ENCODE measurements at places on chromosomes 4 and X.

- peak; percentile 25 for DNase-seq
These were observed at the start of gene TMLHE for GRCh38 chrX:155612312-155613224. Gene TMLHE, minus strand, starts transcription at chrX:155612952. Its CDS starts 67,676 bp downstream, at chrX:155545276.

DNA sequence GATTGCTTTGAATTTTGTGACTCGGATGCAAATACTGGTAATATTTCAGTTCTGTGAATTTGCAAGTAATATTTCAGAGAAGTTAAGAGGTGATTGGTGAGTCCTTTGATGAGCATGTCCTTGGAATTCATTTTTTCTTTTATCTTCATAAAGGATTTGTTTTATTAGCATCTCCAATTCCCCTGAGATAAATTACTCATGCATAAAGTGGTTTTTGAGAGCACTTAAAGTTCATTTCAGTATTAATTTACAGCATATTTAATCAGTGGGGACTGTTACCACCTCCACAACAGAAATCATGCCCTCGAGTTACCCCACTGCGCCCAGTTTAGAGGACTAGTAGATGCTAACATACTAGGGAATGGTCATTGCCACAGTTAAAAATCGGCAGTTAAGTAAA, 65.0 kb downstream of the ZFX start:
- DNase-seq = no peak

DNA sequence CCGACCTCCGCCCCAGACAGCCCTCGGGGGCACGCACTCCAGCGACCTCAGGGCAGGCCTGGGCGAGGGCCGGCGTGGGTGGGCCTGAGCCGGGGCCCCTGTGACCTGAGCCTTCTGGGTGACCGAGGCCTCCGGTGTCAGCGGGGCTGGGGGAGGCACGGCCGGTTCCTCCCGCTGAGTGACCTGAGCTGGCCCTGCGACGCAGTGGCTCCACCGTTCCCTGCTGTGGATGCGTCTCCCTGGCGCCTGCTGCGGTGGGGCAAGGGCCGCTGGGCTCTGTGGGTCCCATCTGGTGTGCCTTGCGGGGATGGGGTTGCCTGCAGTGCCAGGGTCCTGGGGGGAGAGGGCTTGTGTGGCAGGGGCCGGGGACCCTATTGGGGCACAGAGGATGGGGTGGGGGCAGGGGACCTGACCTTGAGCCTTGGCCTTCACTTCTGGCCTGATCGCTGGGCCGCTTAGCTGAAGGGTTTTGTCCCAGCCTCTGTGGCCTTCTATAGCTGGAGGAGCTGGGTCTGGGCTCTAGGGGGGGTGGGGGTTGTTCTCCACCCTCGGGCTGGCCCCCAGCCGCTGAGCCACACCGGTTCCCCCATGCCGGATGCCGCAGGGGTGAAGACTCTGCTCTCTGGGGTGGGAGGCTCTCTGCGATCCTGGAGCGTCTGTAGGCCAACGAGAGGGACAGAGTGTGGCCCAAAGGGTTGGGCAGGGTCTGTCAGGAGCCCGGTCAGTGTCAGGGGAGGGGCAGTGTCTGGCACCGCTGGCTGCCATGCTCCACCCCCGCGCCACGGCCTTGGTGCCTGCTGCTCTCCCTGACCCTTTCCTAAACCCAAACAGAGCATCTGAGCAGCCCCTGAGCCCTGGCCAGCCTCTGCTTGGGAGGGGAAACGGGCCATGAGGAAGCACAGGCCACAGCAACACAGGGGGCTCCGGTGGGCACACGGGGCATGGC, 2.3 kb downstream of the NAT8L start:
- DNase-seq = no peak

DNA sequence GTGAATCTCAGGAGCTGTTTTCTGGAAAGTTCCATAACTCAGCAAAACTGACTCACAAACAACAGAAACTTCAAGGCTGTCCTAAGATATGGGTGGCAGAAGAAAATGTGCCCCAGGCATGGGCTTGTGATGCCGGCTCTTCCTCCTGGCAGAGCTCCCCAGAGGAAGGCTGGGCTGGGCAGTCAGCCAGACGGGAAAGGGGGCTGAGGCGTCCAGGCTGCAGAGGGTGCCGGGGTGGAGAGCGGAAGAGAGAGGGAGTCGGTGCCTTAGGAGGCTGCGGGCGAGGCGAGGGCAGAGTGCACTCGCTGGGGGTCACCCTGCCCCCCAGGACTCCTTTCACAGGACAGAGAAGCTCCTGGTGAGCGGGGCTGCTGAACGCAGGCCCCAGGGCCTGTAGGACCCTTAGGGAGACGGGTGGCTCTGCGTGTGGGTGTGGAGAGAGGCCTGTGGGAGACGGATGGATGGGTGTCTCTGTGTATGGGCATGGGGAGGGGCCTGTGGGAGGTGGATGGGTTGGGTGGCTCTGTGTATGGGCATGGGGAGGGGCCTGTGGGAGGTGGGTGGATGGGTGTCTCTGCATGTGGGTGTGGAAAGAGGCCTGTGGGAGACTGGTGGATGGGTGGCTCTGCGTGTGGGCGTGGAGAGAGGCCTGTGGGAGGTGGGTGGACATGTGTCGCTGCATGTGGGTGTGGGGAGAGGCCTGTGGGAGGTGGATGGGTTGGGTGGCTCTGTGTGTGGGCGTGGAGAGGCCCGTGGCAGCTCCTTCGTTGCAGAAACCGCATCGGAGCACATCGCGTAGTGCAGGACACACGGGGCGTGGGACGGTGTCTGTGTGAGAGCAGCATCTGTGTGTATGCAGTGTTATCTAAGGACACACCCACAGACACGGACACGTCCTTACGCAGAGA, 15.9 kb downstream of the PCGF3 start:
- no peak for DNase-seq

- no peak for DNase-seq
These were observed 308.1 kb downstream of the PTTG2 start for GRCh38 chr4:38268108-38268820.

DNA sequence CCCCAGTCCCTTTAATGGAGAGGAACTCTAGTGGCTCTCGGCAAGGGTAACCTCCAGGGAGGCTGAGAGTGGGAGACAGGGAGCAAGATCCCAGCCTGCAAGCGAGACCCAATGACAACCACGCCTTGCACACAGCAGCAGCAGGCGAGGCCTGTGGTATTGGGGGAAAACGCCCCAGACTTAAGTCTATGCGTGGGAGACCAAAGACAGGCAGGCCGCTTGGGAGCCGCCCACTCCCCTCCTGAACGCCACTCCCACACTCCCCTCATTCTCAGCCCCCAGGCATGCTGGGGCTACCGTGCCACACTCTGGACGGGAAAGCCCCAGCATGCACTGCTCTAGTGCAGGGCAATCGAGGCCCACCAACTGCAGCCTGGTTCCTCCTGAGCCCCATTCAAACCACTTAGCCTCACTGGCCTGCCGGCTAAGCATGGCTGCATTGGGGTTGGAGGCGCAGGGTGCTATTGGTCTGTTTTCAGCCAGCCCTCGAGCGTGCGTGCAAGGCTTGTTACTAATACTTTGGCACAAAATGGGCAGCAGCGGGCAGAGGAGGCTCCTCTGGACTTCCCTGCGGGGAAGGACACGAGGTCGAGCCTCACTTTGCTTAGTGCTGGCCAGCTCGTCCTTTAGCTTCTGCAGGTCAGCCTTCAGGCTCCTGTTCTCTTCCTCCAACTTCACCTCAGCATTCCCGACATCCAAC, 14.8 kb downstream of the SLC6A8 start:
- DNase-seq = no peak

DNA sequence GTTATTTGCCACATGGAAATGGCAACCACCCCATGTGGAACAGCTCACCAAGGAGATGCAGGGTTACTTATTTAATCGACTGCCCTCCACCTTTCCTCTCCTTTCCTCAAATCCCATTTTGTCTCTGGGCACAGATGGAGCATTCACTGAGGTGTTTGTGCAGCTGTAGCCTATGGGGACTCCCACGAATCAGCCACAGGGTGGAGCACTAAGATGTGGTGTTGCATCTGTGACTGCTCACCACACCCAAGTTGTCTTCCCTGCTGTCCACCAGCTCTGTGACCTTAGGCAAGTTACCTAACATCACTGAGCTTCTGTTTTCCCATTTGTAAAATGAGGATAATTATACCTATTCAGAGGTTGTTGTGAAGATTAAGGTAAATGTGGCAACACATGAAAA, 252.4 kb upstream of the CPEB2 start:
- DNase-seq = peak; percentile 2

- peak; percentile 2 for DNase-seq
These were observed 181.1 kb upstream of the WDFY3 start for GRCh38 chr4:85147481-85148076.

- no peak for DNase-seq
These were observed 43.6 kb downstream of the CD99L2 start for GRCh38 chrX:150854856-150855255.

Measured in GDM1 (cell line).